Lung (tissue), 17 donors: ENCODE measurements at places on chromosomes 6 and 20.

- DNase-seq = no peak
Measured at GRCh38 chr6:2449572-2449940, 204.2 kb upstream of the GMDS start.

DNA sequence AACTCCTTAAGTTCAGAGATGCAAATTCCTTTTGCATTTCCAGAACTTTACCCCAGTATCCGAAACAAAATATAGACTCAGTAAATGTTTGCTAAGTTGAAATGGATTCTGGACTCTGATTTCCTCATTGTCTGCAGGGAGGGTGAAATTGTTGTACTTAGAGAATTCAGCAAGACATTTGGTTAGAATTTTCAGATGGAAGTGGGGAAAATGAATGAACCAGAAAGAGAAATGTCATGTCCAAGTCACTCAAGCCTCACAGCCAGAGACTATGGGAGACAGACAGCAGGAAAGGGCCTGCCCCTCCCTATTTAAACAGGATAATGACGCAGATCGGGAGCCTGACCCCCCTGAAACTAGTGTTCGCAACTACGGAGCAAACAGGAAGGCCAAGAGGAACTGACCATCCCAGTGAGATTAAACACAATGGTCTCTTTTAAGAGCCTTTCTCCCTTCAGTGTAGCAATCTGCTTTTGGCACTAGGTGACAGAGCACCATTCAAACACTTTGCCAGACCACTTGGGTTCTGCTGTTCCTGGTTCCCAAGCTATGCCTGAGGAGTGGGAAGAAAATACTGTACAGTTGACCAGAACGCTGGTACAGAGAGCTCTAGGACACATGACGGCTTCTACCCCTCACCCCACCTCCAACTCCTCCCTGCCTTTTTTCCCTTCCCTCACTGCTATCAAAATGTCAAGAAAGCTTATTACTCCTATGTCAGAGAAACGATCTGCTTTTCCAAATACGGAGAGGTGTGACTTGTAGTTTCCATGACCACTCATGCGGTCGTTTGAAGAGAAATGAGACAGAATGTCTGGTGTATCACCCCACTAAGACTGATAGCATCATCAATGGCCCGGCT lies 13.7 kb downstream of the NEDD9 start:
- peak; percentile 65 for DNase-seq

DNA sequence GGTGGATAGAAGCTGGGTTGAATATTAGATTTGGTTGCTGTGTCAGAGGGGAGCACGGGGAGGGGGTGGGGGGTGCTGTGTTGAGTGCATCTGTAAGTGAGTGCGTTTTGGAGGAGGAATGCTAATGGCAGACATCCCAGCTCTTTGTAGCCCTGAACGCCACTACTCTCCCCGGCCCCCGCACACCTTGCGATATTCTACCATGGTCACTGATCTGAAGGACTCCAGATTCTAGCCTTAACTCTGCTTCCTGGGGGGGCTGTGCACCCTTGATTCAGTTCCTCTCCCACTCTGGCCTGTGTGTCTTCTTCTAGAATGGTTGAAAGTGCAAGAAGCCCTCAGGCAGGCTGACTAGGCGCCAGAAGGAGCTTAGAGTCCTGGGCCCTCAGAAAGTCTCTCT lies 7.1 kb downstream of the GLP1R start:
- no peak for DNase-seq

- DNase-seq = peak; percentile 1
Measured at GRCh38 chr6:165091121-165091785, 218.2 kb downstream of the C6orf118 start.

- no peak for DNase-seq
Measured at GRCh38 chr6:36651659-36652379, 26.7 kb upstream of the CDKN1A start.
